ENCODE measurements at places on chromosomes 6 and 20. TPM values are rescaled to one million over a fixed set of nuclear protein-coding genes. Genes with fewer than 3 reads are reported as not detected.

PYGB gene
- total RNA-seq, result 219 TPM

CRISP2 gene
- total RNA-seq, result not detected

TAGAP gene
- 1.3 TPM for total RNA-seq

SIRPD gene
- not detected for total RNA-seq

RAET1E gene
- total RNA-seq, result 0.17 TPM

ARMH2 gene
- not detected for total RNA-seq

SEL1L2 gene
- not detected for total RNA-seq

JPH2 gene
- total RNA-seq, result 106 TPM

FAM209B gene
- total RNA-seq, result not detected

BEND6 gene
- 1.3 TPM for total RNA-seq

SPATS1 gene
- not detected for total RNA-seq

HCRTR2 gene
- not detected for total RNA-seq
